Stimulated activated CD8-positive, alpha-beta memory T cell treated with anti-CD3 and anti-CD28 coated beads, Interleukin-12 subunit alpha, Interleukin-12 subunit beta, amount 100 ng/mL, for 4 hours (primary cell): ENCODE measurements at places on chromosomes 2 and 18.

DNA sequence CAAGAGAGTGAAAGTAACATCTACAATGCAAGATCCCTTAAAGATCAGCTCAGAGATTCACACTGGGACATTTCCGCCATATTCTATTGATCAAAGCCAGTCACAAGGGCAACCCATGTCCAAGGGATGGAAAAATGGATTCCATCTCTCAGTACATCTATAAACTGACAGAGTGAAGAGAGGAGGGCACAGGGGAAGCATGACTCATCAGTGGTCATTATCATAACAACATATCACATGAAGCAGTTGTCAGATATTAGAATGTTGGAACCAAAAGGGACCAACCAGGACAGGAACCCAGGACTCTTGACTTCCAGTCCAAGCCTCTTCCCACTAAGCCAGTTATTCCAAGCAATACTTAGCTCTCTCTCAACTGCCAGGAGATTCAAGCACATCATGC, 54.9 kb upstream of the IGFBP2 start:
- DNase-seq: no peak

DNA sequence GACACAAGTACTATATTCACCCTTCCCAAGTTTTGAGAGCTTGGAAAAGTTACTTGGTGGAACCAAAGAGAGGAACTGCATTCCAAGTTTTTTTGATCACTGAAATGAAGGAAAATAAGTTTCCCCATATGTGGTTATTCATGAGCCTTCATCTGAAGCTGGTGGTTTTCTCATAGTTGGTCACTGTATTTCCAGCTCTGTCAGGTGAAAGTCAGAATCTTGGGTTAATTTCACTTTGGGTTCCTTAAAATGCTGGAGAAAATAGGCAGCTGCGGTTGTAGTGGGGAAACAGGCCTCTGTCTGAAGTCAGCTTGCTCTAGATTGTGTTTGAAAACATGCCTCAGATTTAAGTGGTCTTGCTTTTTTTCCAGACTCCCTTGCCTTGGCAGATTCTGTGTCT, 200.5 kb downstream of the HRH4 start:
- DNase-seq: no peak

- no peak for DNase-seq
Observed at GRCh38 chr2:234512884-234513669, 16.2 kb upstream of the ARL4C start.

DNA sequence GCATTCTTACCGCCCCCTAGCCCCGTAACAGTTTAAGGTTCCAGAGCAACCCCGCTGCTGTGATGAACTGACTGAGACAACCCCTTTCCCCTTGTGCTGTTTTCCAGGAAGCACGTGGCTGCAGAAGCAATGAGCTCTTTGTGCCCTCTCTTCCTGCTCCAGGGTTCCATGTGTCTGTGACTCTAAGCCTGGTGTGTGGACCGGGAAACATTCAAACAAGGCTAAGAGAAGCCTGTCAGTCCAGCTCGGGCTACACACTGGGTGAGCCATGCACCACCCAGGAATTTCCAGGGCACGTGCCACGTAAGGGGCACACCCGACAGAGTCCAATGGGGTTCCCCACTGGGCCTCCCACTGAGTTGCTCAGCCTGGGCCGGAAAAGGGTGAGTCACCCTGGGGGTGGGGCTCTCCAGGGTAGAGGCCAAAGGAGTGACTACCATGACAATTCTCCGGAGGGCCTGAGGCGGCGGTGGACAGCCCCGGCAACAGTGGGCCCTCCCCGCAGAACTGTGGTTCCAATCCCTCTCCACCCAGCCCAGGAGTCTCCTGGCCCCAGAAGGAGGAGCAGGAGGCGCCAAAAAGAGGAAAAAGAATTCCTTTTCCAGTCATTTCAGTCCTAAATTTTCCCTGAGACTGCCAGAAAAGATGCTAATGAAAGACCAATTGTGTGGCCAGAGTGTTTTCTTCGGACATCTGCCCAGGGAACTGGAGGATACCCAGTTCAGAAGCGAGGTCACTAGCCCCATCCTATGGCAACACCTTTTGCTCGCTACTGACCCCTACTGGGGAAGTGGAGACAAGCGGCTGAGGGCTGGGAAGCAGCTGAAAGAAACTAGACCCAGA, 157.8 kb upstream of the SLC1A4 start:
- peak; percentile 75 for DNase-seq

- no peak for DNase-seq
Observed at GRCh38 chr18:70663141-70663540, 374.3 kb downstream of the SOCS6 start.

GRCh38 chr2:132825601-132826000, 155.6 kb upstream of the LYPD1 start:
- DNase-seq: no peak

GRCh38 chr2:80326214-80326613, 21.7 kb upstream of the LRRTM1 start:
- DNase-seq: no peak

DNA sequence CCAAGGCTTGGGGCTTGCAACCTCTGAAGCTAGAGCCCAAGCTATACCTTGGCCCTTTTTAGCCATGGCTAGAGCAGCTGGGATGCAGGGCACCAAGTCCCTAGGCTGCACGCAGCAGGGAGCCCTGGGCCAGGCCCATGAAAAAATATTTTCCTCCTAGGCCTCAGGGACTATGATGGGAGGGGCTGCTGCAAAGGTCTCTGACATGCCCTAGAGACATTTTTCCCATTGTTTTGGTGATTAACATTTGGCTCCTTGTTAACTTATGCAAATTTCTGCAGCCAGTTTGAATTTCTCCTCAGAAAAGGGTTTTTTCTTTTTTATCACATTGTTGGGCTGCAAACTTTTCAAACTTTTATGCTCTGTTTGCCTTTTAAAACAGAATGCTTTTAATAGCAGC, 56.9 kb upstream of the LHCGR start:
- no peak for DNase-seq

GRCh38 chr2:88903749-88904353, 212.4 kb downstream of the RPIA start:
- no peak for DNase-seq

GRCh38 chr18:79982736-79983135, 5.6 kb downstream of the TXNL4A start:
- no peak for DNase-seq

DNA sequence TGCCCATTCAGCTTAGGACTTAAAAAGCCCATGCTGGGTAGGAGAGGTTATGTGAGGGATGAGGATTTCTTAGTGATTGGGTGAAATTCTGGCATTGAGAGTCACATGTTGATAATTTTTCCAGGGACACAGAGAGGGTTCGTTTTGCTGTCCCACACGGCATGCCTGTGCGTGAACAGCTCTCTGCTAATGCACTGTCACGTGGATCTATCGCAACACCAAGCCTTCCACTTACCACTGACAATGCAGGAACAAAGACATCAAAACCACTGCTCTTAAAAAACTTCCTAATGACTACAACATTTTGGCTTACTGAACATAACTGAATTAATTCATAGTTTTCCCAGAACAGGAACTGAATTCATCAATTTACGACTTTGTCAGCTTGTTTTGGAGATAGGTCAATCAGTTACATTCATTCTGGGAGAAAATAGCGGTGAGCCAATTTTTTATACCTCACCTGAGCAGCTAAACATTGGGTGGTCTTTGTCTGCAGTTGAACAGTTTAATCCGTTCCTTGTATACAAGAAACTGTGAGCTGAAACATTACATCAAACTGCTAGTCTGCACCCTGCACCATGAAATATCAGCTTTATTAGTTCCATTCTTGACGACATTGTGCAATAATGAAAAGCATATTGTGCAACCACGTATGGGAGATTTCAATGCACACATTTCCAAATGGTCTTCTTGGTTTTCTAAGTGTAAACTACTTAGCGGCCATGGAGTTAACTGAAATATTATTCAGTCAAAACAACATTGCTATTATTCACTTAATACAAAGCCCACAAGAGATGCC, 127.1 kb downstream of the LPIN1 start:
- no peak for DNase-seq

GRCh38 chr2:149158957-149159356, 120.5 kb downstream of the LYPD6B start:
- DNase-seq: no peak

GRCh38 chr2:215917953-215918620, 95.3 kb downstream of the MREG start:
- DNase-seq: no peak
